ENCODE measurements at places on chromosomes 7 and 10.
A peak's percentile ranks its signal among the peaks of the same experiment; 100 is the strongest.

GRCh38 chr7:13282377-13282980 is 595.0 kb downstream of the ARL4A start:
- no peak for DNase-seq

GRCh38 chr7:130386876-130387275 is 6.6 kb downstream of the CPA1 start:
- DNase-seq, result no peak

DNA sequence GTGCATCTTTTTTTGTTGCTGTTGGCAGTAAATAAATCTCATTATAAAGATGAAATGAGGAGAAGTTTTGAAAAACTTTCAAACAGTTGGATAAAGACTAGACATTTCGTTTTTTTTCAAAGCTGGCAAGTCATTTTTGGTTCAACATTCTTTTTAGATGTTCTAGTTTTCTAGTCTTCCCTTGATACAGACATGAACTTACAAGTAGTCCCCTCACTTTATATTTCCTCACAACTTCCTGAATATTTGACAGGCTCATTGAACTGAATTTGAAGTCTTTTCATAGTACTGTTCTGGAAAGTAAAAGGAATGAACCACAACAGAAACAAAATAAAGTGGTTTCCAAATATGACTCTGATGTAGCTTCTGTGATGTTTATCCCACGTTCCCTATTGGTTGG is 134.2 kb downstream of the NRCAM start:
- DNase-seq, result no peak

DNA sequence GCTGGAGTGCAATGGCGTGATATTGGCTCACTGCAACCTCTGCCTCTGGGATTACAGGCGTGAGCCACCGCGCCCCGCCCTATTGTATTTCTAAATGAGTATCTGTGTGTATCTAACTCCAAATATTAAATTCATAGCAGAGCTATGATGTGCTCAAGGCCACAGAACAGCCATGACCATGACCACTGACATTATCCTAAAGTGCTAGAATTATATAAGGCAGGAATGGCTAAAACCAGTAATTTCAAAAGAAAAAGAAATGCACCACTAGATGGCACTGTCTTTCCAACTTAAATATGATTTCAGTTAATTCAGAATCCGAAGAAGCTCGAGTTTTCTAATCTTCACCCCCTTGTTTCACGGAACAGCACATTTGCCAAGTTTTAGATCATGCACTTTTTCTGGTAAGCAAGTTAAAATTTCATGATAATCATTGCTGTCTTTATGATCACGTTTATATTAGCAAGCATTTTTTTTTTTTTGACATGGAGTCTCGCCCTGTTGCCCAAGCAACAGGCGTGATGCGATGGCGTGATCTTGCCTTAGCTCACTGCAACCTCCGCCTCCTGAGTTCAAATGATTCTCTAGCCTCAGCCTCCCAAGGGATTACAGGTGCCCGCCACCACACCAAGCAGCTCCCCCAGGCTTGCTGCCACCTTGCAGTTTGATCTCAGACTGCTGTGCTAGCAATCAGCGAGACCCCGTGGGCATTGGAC is 65.3 kb downstream of the OR13A1 start:
- peak; percentile 76 for DNase-seq

DNA sequence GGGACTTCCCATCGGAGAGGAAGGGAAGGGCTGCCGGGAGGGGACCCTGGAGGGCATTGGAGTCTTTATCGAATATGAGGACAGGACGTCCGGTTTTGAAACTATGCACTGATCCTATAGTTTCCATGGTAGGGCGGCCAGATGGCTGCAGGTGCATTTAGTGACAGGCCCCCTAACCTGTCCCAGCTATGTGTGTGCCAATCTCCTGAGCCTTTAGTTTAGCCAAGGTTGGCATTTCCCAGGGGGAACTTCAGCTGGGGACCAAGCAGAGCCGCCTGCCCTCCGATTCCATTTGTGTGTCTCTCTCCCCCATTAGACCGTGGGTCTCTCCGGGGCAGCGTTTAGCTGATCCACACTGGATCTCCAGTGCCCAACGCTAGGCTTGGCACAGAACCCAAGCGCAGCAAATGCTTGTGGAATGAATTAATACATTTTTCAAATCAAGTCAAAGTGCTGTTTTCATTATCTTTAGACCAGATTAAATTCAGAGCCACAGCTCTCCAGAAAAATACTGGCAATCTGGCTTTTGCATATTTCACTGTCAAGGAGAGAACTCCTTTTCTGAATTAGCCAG is 19.9 kb downstream of the TMEM270 start:
- no peak for DNase-seq

DNA sequence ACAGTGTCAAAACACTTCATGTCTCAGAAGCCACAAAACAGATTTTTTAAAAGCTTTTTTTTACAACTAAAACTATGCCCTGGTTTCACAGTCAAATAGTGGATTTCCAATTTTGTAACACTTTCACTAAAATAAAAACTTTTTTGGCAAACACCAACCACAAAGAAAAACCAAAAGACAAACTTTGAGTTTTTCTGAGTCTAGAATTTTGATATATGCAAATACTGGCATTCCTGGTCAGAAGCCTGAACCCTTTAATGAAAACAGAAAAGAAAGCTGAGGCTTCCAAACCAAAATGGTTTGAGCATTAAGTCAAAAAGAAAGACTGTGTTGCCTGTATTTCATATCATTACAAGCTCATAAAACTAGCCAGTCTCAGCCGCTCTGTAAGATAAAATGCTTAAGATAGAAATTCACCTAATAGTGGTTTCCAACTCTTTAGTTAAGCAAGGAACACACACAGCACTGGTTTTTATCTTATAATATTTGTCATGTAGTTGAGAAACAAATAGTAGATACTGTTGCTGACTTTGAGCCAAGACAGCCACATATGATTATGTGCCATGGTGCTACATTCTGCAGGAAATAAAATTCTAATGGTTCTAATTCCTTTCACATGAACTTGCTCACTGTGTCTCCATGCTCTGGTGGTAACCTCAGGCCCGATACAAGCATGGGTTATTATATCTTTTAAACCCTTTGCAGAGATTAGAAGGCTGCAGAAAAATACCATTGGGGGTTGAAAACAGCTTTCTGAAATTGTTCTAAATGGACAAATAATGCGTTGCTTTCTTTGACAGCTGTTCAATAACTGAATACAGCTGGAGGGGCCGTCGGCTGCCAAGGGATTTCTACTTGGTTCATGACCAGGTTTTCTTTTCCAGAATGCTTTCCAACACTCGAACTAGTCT is 49.4 kb downstream of the FAM171A1 start:
- DNase-seq, result no peak

GRCh38 chr7:49479936-49480544 is 293.4 kb upstream of the VWC2 start:
- no peak for DNase-seq

DNA sequence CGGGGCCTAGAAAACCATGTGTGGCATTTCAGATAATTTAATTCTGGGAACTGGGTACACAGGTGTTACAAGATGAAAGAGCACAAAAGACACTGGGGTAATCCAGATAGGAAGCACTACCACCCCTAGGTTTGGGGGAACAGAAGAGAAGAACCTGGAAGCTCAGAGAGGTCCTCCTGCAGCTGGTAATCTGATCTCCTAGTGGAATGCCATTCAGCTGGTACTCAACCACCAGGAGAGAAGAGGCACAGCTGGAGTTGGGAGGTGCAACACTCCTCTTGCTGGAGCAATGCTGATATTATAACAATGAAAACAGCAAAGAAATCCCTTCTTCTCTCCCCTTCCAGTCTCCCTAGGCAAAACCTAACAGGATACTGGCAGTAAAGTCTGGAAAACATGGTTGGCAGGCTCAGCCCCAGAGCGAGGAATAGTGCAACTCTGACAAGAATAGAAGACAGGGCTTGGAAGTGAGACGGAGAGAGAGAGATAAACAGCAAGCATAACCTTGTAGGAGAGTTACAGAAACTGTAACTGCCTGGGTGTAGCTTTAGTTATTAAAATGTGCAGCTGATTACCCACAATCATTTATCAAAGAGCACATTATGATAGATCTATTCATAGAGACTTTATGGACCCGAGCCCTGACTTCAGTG is 35.0 kb downstream of the NRF1 start:
- DNase-seq, result no peak

GRCh38 chr7:107394276-107394675 is 75.6 kb upstream of the GPR22 start:
- no peak for DNase-seq

- DNase-seq, result no peak
Observed at GRCh38 chr10:34102237-34102673, 712.8 kb downstream of the PARD3 start.

GRCh38 chr10:131556061-131556896 is 244.8 kb upstream of the TCERG1L start:
- DNase-seq, result no peak

GRCh38 chr7:146117576-146117975 is 975 bp downstream of the CNTNAP2 start:
- DNase-seq, result no peak

DNA sequence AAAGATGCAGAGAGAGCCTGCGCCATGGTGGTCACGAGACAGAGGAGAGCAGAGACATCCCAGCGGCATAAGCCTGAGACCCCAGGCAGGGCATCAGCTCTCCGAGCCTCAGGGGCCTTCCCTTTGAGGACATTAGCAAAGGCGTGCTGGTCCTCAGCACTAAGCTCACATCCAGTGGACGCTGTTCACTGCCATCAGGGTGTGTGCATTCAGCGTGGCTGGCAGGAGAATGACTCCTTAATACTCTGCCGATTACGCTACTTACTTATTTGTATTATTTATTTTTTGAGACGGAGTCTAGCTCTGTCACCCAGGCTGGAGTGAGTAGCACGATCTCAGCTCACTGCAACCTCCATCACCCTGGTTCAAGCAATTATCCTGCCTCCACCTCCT is 290.2 kb downstream of the KLF6 start:
- no peak for DNase-seq

DNA sequence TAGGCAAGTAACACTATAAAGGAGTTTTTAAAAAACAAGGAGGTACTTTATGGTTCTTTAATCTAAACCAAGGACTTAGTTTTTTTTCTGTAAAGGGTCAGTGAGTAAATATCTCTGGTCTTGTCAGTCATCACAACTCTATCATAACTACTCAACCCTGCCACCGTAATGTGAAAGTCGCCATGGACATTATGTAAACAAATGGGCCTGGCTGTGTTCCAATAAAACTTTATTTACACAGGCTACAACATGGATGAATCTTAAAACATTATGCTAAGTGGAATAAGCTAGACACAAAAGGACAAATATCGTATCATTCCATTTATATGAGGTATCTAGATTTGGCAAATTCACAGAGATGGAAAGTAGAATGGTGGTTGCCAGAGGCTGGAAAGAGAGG is 60.8 kb upstream of the SP4 start:
- no peak for DNase-seq

GRCh38 chr10:107557916-107558315 is 393.4 kb upstream of the SORCS1 start:
- no peak for DNase-seq

DNA sequence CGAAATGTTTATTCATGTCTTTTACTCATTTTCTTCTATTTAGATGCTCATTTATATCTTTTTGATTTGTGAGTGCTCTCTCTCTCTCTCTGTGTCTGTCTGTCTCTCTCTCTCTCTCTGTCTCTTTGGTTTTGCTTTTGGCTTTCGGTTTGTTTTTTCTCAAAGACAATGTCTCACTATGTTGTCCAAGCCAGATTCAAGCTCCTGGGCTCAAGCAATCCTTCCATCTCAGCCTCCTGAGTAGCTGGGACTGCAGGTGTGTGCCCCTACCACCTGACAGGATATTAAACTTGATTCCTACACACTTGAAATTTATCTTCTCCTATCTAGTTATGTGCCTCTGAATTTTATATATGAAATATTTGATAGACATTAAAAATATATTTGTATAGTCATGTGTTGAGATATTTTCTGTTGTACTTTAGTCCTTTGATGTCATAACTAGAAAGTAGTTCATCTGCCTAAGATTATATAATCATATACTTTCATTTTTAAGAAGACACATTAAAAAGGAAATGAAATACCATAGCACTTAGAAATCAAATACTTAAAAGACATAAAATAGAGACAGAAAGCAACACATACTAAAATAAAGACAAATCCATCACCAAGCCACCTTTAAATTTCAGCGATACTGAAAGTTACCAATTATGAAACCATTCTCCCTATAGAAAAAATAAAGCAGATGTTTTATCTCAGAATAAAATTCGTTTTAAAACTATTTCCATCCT is 68.1 kb upstream of the SFMBT2 start:
- DNase-seq, result no peak

- DNase-seq, result peak; percentile 32
Observed at GRCh38 chr7:67713451-67714056, 716.9 kb downstream of the TYW1 start.

DNA sequence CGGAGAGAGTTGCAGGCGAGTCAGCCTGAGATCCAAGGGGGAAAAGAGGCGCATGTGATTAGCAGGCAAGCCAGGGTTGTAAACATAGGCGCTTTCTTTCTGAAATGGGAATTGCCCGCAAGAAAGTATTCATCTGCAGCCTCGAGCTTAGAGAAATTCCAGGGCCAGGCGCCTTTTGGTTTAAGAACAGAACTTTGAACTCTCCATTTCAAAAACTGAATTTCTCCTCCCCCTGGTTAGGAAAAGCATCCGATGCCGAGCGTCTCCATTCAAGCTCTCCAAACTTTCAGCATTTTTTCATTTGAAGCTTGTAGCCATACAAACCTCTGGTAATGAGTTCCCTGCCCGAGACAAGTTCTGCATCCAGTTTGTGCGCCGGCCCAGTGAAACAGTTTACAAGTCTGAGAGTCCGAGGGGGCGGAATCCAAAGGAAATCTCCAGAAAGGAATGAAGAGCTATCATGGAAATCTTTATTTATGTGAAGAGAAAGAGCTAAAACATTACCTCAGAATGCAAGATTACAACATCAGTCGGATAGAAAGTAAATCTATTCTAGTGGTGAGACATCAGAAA is 69.9 kb downstream of the FAM204A start:
- peak; percentile 48 for DNase-seq

DNA sequence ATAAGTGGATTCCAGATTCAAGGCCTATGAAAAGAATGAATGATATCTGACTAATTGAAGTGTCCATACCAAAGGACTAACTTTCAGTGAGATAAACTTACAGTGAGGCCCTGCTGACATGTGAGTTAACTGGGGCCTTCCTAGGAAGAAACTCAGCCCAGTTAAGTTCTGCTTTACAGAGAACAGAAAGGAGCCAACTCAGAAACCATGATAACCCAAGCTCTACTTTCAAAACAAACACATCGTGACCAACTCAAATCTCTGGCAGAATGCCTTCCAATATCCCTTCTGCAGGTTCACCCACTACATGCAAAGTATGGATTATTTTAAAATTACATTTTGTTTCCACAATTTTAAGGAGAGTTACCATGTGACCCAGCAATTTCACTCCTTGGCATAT is 75.8 kb upstream of the MRLN start:
- no peak for DNase-seq

GRCh38 chr10:103241262-103242011 is 4.2 kb upstream of the RPEL1 start:
- peak; percentile 15 for DNase-seq

GRCh38 chr10:112687647-112688046 is 240.6 kb downstream of the VTI1A start:
- DNase-seq, result no peak

Data from retina (tissue), 1 donor.